ENCODE measurements at places on chromosomes 2 and 18. TPM values are rescaled to one million over a fixed set of nuclear protein-coding genes. Genes with fewer than 3 reads are reported as not detected.
A peak's percentile ranks its signal among the peaks of the same experiment; 100 is the strongest.

Gene PCARE
- total RNA-seq, result not detected

Gene PLEKHH2
- 1.1 TPM for total RNA-seq

GRCh38 chr2:176784633-176785200 is 427.9 kb upstream of the HNRNPA3 start:
- no peak for DNase-seq

- no peak for DNase-seq
These were observed 4.4 kb downstream of the SIGLEC15 start for GRCh38 chr18:45829855-45830254.

DNA sequence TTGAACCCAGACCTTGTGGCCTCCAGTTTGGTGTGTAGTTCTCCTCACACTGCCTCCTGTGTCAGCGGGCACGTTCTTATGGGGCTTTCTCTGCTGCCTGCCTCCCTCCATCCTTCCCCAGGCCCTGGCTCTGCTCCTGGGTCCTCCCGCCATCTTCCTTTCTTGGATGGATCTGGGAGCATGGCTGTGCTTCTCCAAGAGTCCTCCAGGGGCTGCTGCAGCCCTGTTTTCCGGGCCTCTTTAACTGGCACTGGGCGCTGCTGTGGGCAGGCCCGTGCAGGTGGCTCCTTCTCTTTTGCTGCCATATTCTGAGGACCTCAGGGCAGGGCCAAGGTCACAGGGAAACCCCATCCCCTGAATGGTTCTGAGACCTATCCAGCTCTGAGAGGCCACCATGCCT is 17.8 kb downstream of the THNSL2 start:
- peak; percentile 47 for DNase-seq

DNA sequence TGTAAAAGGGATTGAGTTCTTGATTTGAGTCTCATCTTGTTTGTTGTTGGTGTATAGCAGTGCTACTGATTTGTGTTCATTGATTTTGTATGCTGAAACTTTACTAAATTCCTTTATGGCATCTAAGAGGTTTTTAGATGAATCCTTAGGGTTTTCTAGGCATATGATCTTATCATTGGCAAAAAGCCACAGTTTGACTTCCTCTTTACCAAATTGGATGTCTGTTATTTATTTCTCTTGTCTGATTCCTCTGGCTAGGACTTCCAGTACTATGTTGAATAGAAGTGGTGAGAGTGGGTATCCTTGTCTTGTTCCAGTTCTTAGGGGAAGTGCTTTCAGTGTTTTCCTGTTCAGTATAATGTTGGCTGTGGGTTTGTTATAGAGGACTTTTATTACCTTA is 4.8 kb downstream of the ANKAR start:
- DNase-seq, result no peak

DNA sequence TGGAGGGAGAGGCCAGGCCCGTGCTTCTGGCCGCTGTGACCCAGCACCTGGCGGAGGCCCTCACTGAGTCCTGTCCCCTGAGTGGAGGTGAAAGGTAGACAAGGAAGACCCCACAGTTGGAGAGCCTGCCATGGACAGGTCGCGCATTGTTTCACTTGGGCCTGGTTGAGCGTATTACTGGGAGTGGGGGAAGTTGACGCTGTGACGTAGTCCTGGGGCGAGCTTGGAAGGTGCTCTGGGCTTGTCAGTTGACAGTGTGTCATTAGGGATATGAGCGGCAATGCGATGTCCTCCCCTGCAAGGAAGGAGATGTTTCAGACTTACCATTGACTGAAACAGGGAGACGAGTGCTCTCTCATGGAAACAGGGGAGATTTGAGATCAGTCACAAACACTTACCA is 127.1 kb downstream of the SH3RF3 start:
- DNase-seq, result no peak

DNA sequence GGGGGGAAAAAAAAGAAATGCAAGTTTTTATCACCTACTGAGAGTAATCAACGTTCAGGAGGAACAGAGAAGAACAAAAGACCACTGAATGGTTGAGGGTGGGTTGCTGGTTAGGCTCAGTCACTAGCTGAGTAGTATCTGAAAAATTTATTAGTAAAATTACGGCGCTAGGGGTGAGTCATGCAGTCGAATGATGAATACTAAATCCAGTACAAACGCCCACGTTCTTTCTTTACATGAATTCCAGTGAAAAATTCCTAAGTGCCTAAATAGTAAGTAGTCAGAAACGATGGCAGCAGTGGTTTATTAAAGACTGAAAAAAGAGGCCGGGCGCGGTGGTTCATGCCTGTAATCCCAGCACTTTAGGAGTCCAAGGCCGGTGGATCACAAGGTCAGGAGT is 52.0 kb downstream of the TEKT4 start:
- no peak for DNase-seq

Data from HepG2 (cell line).